ENCODE measurements at places on chromosomes 2 and 18.

DNA sequence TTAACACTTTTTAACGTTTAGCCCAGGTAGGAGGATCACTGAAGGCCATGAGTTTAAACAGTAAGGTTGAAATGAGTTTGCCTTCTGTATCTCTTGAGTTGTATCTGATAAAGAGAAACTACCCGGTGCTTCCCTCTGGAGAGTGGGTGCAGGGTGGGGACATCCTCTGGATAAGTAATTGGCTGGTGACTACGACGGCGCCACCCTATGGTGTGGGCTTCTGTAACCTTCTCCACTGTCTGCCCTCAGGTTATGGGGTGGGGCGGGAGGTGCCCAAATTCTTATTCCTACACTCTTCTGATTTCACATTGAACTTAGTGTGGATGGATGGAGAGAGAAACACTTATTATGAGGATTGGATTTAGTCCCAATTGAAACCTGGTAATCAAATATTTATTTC, 68.8 kb downstream of the LDLRAD4 start:
- DNase-seq = no peak

DNA sequence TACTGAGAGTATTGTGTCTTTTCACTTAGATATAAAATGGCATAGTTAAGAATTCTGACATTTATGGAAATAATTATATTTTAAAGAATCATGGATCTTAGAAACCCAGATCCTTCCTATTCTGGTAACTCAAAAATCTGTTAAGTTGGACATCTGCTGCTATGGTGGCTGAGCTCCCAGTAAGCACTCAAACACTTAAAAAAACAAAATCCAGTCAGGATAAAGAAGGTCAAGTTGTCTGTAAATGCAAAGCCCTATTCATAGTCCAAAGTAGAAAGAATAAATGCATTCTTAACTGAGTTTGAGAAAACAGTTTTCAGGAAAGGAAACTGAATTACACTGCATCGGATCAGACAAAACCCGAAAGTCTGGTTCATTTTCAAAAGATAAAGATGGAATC, 35.6 kb downstream of the EIF2AK3 start:
- no peak for DNase-seq

- peak; percentile 84 for DNase-seq
Measured at GRCh38 chr2:43224131-43224570, 2.3 kb downstream of the ZFP36L2 start.

DNA sequence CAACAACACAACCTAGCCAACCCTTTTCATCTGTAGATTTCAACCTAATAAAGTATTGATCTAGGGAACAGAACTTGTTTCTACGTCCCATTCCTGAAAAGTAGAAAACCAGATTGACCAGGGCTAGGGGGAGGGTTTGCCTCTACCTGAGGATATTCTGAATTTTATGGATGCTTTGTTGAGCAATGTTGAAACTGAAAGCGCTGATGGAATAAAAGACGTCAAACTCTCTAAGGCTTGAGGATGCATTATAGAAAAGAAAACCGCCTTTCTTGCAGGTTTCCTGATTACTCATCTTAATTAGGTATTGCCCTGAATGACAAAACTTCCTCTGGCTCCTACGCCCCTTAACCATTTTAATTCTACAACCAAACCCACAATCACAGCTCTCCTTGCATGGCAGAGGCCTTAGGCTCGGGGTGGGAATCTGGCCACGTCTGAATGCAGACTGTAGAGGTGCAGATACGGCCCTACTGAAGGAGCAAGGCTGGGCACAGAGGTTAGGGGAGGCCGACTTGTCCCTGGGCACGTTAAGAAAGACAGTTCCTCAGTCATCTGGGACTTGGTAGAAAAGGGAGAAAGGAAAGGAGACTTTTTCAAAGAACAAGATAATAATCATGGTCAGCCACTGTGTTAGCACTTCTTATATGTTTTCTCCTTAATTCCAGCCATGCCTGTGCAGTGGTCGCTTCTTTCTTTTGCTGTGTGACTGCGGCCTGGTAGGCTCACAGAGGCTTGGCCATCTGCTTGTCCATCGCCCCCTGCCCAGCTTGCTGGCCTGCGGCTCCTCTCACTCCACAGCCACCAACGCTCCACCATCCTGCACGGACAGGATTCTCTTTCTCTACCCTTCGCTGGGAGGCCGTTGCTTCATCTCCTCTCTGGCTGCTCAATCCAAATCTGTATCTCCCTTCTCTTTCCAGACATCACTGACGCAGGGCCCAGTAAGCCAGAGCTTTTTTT, 209.5 kb downstream of the VAPA start:
- peak; percentile 46 for DNase-seq

DNA sequence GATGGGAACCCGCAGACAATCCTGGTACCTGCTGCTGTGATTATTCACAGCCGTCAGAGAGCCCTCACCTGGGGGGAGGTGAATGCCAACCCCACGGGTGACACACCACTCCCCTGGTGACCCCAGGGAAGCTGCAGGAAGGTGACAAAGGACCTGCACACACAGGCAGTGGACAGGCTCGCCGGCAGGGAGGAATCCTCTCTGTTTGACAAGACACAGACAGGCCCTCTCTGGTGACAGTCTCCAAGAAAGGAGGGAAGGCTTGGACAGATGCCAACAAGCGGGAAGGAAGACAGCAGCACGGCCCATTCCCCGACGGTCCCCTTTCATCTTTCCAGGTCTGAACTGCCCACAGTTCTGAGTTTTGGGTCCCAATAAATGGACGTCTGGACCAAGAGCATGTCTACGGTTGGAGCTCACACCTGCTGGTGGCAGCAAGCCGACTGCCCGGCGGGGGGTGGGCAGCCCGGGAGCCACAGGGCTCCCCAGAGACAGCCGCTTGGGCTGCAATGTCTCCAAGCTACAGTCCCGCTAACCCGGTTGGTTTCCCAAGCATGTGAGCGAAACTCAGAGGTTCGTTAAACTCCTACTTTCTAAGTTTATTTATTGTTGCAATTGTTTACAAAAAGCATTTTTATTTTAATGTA, 31.8 kb downstream of the HDAC4 start:
- DNase-seq = no peak

DNA sequence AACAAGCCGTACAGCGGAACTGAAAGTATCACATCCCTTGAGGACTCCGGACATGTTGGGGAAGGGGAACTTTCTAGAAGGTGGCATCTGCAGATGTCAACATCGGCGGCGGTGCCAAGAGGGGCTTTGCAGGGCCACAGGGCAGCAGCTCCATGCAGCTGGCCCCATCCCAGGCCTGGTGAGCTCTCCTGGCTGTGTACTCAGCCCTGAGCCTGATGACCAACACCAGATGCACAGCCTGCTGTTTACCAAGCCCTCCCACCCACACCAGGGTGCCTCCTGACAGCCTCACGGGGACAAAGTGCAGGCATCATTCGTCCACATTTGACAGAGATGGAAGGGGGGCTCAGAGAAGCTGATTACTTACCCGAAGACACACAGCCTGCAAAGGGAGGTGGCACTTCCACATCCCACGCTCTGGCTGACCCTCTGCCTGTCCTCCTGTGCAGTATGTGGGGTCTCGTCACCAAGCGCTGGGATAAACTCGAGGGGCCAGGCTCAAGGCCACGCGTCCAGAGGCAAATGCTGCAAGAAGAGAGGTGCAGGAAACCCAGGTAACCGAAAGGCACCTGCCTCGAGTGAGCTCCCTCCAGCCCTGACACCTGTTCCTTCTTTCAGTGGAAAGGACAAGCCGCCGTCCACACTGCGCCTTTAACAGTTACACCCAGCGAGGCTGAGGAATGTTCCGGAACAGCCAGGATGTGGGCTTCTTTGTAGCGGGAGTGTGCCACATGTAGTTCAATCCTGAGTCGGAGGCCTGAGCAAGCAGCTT, 69.0 kb upstream of the ASAP2 start:
- DNase-seq = no peak

GRCh38 chr2:160367887-160368286, 125.7 kb downstream of the RBMS1 start:
- DNase-seq = peak; percentile 96

DNA sequence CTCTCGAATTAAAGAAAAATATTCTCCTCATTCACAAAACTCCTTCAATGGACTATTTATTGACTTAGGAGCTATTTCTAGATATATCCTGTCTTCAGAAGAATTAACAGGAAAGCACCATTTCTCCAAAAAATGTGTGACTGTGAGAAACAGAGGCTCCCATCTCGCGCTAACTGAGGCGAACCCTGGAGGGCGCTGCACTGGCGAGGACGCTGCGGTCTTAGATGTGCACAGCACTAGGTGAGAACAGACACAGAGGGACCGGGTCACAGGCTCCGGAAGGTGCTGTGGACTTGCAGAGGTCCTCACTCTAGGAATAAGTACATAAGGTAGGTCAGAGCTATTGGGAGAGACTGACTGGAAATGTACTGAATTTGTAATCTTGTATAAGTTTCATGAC, 229.7 kb upstream of the SLC35G4 start:
- DNase-seq = no peak

DNA sequence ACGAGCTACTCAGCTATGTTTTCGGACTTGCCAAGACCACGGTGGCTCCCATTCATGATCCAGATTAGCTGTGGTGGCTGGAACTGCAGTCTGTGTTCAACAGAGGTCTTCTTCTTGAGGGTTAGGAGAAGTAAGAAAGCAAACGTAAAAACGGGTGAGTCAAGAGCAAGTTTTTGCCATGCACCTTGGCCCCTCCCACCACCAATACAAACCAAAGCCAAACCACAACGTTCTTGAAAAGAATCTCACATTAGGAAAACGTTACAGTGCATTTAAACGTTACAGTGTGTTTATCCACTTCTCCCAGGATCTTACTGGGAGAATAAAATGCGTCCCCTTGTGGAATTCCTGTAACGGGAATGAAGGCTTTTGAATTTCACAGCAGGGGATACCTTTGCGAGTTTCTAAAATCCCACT, 725 bp downstream of the FBXO48 start:
- DNase-seq = peak; percentile 68

- no peak for DNase-seq
Measured at GRCh38 chr2:11387843-11388242, 43.4 kb upstream of the ROCK2 start.

GRCh38 chr2:71157124-71157793, 26.8 kb downstream of the MPHOSPH10 start:
- peak; percentile 34 for DNase-seq

DNA sequence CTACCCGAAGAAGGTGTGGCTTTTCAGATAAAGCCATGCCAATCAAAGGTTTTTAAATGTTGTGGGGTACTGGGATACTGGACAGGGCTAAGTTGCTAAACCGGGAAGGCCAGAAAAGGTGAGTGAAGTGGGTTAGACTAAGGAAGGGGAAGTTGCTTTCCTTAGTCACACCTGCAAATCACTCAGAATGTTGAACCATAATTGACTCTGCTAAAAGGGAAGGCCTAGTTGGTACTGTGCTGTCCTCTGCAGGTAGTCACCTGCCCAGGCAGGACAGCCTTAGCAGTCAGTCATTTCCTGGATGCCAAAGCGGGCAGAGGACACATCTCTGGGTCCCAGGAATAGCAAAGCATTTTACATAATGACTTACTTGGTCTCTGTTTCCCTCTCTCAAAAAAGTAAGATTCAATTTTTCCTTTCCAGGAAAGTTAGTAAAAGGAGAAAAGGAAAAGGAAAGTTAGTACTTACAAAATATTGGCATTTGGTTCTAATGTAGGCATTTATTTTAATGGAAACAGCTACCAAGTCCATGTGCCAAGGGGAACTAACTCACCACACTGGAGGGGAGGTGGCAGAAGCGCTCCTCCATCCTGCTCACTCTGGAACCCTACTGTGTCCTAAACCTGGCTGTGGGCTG, 60.3 kb downstream of the RFTN2 start:
- DNase-seq = no peak

DNA sequence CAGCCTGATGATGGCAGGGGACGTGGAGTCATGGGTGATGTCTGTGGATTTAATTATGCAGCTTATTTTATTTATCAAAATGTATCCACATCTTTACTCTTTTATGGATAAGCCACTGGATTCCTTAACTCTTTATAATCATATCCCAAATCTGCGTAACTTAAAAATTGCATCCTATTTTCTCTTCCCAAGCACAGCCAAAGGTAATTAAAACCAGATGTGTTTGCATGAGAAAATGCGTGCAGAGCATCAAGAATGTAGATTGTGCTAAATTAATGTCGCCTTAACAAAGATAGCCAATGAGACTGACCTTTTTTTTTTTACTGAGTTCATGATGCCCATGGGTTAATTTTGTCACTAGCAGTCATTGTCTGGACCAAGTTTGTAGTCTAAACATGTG, 10.0 kb downstream of the SH3RF3 start:
- peak; percentile 76 for DNase-seq

GRCh38 chr2:75627902-75628504, 18.6 kb upstream of the MRPL19 start:
- DNase-seq = peak; percentile 72

GRCh38 chr2:91839904-91840868, 3031.0 kb upstream of the TEKT4 start:
- DNase-seq = no peak

DNA sequence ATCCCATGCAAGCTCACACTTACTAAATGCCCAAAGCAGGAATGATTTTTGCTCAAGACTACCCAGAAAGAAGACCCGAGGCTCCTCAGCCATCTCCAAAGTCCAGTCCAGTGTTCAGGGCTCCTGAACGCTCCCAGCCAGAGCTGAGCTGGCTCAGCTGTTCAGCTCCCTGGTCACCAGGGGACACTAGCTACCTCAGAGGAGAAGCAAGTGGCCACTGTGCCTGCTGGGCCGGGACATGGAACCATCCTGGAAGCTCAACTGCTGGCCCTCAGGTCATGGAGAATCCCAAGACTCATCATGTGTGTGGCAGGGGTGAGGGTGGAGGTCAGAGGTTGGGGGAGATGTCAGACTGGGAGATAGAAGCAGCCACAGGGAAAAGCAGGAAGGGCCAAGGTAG, 89.0 kb downstream of the GALNT14 start:
- DNase-seq = no peak

- no peak for DNase-seq
Measured at GRCh38 chr2:153477636-153478288, 800 bp downstream of the RPRM start.
